Dorsolateral prefrontal cortex (tissue), 122 donors: ENCODE measurements at places on chromosomes 6 and 20.

- no peak for DNase-seq
These were observed 191.7 kb upstream of the ZNF217 start for GRCh38 chr20:53785320-53785719.

DNA sequence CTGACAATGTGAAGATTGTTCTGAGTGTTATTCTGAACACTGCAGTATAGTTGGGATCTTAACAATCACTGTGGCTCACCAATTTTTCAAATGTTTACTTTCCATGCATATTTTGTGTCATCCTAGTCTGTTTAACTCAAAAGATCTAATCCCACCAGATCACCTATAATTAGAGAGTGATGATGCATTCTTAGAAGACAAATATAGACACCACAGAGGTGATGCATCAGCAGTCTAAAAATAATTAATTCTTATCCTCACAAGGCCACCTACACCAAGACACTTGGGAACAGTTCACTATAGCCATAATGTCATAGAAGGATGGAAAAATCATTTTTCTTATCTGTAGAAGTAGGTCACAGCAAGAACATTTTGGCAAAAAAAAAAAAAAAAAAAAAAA, 154.8 kb downstream of the UBE3D start:
- DNase-seq, result no peak

GRCh38 chr6:47009583-47009982, 32.5 kb downstream of the ADGRF1 start:
- no peak for DNase-seq

GRCh38 chr20:32296412-32296811, 19.0 kb downstream of the KIF3B start:
- no peak for DNase-seq

- no peak for DNase-seq
These were observed 46.2 kb upstream of the RNF144B start for GRCh38 chr6:18340781-18341551.

DNA sequence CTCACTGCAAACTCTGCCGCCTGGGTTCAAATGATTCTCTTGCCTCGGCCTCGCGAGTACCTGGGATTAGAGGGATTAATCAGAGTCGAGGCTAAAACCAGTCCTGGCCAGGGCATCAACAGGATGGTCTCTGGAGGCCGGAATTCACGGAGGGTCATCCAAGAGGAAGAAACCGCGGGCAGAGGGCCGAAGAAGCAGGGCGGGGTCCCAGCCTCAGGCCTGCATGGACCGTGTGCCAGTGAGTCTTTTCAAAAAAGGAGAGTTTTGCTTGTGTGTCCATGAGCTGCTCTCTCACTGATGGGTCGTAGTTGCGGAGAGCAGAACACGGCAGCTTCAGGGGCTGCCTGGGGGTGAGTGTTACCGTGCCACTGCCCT, 295.1 kb upstream of the ZNF337 start:
- no peak for DNase-seq

GRCh38 chr6:85078058-85078457, 313.7 kb upstream of the TBX18 start:
- no peak for DNase-seq

GRCh38 chr20:56630506-56631317, 1.6 kb downstream of the TFAP2C start:
- no peak for DNase-seq

- no peak for DNase-seq
These were observed 1169.2 kb downstream of the GRIK2 start for GRCh38 chr6:102562713-102563112.

DNA sequence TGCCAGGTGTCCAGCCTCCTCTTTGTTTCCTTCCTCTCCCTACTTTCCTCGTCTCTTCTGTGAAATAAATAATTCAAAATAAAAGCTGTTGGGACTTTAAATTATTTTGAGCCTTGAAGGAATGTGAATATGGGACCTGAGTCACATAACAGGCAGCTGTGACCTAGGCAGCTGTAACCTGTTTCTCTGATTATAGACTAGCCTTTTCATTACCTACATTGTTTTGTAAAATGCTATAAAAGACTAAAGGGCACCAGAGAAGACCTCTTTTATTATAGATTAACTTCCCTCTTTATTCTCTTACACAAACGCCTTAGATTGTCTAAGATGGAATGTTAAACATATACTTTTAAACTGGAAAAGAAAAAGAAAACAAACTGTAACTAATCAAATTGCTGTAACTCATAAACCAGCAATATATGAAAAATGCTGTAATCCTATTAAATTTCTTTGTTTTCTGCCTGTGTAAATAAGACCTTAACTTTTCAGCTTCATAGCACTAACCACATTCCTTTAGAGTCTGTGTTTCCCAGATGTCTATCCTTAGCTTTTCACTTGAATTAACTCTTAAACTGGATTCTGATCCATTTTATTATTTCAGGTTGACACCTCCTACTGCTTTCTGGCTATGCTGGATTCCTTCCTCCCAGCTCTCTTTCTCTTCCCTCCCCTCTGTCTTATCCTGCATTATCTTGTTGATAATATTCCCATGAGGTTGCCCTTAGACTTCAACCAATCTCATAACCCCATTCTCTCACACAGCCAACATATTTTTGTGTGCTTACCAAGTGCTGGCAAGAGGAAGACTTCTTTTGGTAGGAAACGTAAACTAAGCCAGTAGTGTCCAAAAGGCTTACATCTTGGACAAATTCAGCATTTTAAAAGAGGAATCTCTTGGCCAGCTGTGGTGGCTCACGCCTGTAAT, 69.2 kb downstream of the TPD52L1 start:
- no peak for DNase-seq

- no peak for DNase-seq
These were observed 19.7 kb downstream of the TIAM2 start for GRCh38 chr6:155014670-155015300.

DNA sequence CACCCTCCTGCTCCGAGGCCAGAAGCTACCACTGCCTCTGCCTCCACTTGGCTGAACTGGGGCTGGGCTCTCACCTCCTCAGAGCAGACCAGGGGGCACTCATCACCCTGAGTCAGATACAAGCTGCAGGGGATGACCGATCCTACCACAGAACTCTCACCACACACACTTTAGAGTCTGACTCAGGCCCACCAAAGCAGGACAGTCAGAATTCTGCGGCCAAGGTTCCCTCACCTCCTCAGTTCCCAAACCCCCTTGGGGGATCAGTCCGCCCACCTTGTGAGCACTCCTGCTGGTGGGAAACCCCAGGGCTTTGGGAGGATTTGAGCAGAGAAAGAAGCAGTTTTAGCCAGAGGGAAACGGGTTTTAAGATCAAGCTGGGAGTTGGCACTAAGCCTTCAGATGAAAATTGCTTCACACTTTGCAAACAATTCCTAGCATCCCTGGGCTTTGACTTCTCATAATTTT, 587.8 kb upstream of the JAG1 start:
- no peak for DNase-seq

DNA sequence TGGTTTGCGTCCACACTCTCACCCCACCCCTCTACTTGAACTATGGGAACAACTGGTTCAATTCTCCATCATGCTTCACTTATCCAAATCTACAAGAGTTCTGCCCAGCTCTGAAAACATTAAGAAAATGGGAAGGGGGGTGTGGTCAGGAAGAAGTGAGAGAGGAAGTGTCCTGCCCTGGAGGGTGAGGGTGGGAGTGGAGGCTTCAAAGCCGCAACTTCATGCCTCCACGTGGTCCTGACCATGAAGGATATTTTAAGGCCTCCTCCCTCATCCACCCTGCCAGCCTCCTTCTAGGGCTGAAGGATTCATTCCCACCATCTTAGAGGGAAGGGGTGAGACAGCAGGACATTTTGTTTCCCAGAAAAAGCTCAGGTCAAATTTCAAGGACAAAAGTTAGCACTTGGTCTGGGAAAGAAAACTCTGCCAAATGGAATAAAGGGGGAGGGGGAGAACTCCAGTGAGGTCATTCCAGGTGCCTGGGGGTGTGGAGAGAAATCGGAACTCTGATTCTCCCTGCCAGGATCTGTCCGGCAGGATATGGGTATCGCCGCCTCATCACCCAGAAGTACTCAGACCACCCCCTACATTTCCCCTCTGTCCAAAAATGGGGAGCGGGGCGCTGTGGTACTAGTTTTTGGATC, 4.9 kb downstream of the RIMS4 start:
- DNase-seq, result no peak

DNA sequence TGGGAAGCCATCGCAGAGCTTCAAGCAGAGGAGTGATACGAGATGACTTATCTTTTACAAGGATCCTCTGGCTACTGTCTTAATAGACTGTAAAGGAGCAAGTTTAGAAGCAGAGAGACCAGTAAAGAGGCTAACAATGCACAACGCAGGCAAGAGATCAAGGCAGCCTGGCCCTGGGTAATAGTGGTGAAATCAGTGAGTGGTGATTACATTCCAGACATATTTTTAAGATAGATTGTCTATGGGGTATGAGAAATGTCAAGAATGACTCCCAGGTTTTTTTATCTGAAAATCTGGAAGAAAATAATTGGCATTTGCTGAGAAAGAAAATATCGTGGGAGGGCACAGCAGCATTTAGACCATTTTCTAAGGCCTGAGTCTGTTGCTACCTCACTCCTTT, 213.6 kb upstream of the HTR1E start:
- no peak for DNase-seq

DNA sequence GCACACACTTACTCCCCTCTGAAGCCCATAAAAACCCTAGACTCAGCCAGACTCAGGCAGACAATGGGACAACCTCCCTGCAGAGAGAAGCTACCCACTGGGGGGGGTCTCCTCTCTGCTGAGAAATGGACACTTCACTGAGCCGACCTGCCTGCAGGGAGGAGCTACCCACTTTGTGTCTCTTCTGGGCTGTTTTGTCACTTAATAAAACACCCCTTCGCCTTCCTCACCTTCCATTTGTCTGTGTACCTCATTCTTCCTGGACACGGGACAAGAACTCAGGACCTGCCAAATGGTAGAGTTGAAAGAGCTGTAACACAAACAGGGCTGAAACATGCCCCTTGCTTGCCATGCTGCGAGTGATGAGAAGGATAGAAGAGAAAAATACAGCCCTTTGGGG, 151.7 kb upstream of the HDDC2 start:
- no peak for DNase-seq

DNA sequence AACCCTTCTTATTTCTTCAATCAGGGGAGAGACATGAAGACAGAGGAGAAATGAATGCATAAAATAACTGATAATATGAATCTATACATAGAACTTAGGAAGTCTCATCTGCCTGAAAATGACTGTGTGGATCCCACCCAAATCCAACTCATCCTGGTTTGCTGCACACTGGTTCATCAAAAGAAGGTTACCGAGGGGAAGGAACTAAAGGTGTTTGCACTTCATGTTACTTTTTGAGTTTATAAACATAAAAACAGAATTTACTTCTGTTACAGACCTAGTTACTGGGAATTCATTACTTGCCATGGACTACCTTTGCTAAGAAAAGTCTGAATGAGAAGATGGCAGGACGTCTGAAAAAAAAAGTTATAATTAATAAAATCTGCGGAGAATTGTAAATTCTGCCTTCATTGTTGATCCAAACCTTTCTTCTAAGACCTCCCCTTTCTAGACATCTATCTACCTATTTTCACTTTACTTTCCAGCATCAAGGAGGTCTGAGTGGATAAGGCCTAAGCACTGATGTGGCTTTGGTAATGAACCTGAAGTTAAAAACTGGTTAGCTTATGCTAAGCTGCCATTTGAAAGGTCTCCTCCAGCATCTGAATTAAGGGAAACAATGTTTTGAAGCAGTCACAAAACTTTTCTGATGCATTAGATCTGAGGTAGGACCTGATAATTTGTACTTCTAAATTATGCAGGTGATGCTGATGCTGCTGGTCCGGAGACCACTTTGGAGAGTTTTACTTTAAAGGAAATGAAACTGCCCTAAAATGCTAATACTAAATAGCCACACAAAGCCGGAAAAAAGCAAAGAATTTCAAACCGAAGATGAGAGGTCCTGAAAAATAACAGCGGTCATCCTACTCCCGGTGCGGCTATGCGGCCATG, 84.0 kb downstream of the HFE start:
- DNase-seq, result no peak

- peak; percentile 54 for DNase-seq
These were observed at the start of the genes DUSP15 and TTLL9 for GRCh38 chr20:31869942-31870725. TSS of gene DUSP15 (minus strand) at chr20:31870527. CDS start at chr20:31870337, 190 bp downstream. TSS of gene TTLL9 (plus strand) at chr20:31870634. CDS start at chr20:31871127, 493 bp downstream.

DNA sequence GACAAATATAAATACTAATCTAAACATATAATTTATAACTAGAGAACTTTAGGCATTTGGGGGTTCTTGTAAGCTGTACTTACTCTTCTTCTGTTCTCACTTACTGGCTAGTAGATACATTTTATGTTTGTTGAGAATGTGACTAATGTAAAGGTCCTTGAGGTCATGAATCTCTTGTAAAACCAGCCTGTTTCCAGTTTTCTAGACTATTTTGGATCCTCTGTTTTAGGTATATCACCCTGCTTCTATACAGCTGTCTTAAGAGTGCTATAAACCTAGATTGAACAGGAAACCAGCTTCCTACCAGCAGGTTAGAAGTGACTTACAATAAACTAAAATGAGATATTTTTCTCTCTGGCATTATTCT, 134.2 kb downstream of the PLCB4 start:
- DNase-seq, result no peak

DNA sequence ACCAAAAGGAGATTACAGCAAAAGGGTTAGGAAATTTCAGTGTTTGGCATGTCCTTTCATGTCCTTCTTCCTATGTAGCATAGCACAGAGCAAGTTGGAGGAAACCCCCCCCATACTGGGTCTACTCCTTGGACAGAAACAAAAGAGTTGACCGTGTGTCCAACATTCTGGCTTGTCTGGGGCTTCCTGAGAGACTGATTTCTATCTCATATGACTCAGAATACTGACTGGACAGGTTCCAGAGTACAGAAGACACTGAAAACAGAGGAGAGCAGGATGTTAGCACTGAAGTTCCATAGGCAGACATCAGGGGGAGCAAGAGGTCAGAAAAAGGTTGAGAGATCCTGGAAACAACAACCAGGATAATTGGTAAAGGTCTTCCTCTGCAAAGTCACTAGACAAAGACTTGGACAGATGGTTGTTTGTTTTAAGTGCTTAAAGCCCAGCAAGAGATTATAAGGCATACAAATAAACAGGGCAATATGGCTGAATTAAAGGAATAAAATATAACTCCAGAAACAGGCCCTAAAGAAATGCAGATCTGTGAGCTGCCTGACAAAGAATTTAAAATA, 48.4 kb downstream of the USP49 start:
- no peak for DNase-seq

- no peak for DNase-seq
These were observed 45.3 kb upstream of the HDDC2 start for GRCh38 chr6:125346926-125347563.
